ENCODE measurements at places on chromosomes 13 and 19.

- no peak for DNase-seq
These were observed 60.4 kb downstream of the WDFY2 start for GRCh38 chr13:51644654-51645053.

- no peak for DNase-seq
These were observed 111.9 kb downstream of the DIAPH3 start for GRCh38 chr13:60051754-60052285.

DNA sequence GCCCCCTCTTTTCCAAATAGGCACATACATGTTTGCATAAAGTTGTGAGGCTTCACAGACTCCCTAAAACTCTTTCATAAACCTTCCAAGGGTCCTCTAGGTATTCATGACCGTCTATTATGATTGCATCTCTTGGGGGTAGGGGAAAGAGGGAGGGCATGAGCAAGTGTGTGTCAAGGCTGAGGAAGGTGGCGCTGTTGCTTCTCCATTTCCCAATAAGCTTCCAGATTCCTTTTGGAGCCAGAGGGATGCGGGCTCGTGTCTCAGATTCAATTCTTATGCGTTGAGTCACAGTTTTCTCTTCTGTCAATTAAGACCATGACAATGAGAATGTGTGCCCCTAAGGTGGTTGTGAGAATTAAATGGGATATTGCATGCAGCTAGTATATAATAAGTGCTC, 51.0 kb upstream of the CYP2A7 start:
- no peak for DNase-seq

- no peak for DNase-seq
These were observed 56.1 kb upstream of the RNF113B start for GRCh38 chr13:98233127-98233526.

DNA sequence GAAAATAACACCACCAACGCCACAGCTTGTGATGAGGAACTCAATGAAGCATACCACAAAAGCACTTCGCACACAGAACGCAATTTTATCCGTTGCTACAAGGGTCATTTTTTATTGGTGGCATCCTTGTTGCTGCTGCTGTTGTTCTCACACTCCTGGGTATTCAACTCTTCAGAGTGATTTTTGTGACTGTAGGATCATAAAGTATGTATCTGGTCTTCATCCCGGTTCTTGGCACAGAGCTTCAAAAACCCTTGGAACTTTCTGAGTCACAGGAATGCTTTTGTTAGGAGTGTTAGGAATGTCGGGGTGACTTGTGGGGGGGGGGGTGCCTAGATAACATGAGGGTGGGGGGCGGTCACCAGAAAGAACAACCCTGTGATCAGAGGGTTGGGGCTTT, 108.4 kb downstream of the ZNF557 start:
- DNase-seq: no peak

- DNase-seq: no peak
These were observed 32.6 kb upstream of the MTIF3 start for GRCh38 chr13:27482983-27483382.

- no peak for DNase-seq
These were observed 83.9 kb downstream of the LRRC63 start for GRCh38 chr13:46295491-46296114.

DNA sequence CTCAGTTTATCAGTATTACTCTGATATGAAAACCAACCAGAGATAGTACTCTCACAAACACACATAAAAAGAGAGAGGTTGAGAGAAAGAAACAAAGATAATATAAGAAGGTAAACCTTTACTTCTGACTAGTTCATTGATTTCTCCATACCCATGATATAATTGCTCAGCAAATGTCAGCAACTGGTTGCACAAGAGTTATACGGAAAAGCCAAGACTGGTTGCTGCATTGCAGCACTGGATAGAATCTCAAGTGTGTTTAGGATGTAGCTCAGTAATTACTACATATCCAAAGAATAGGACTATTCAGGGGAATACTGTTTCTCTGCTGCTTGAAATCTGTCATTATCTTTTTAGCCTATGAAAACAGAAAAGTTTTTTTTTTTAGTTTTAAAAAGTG, 1332.8 kb downstream of the OLFM4 start:
- no peak for DNase-seq

DNA sequence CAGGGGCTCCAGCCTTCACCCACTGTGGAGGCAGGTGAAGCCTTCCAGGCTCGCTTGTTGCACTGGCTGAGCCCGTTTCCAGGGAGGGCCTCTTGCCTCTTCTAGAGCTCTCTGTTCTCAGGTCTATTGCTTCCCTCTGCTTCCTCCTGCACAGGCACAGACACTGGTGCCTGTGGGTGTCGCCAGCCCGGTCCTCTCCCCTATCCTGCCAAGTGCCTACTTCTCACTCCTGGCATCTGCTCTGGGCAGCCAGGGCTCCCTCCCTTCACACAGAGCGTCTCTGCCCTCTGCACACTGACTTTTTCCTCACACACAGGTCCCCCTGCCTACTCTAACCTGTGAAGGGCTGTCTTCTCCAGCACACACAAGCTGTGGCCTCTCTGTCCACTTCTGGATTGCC, 60.3 kb downstream of the SLC7A9 start:
- DNase-seq: no peak

DNA sequence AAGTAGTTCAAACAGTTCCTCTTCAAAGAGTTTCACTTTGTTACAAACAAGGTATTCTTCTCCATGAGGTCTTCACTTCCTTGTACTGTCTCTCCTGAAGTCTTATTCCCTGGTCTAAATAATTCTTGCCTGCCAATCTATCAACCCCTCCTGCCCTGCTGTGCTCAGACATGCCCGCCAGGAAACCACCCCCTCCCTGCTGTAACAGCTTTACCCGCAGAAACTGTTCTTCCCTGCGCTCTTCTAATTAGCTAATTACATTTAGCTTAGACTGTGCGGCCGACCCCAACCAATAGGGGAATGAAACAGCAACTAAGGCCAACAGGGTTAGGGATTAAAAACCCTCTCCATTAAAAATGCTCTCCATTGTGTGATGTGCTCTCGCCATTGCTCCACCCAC, 46.7 kb downstream of the ZNF846 start:
- DNase-seq: no peak

DNA sequence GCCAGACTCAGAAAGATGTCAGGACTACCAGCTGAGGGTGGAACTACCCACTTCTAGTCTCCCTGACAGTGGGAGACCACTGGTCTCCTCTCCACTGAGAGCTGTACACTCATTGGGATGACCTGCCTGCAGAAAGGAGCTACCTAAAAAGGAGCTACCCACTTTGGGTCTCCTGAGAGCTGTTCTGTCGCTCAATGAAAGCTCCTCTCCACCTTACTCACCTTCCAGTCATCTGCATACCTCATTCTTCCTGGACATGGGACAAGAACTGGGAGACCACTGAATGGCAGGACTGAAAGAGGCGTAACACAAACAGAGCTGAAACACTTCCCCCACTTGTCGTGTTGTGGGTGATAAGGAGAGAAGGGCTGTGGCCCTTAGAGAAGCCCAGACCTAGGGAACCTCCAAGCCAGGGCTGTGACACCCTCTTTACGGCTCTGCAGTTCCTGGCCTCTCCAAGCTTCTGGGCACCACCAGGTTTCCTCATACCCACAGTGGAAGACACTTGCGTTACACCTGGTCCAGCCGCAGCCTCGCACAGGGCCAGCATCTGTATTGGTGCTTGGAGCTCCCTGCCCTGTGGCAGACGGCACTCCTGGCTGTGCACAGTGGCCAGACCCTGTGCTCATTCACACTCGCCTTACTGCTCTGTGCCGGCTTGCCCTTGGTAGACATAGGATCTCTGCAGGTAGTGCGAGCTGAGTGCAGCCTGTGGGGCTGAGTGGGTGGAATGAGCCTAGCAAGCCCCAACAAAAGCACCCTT, 54.9 kb upstream of the SLITRK6 start:
- no peak for DNase-seq

- DNase-seq: peak; percentile 15
These were observed 348.1 kb downstream of the FOXO1 start for GRCh38 chr13:40318366-40318765.

GRCh38 chr19:10430505-10431253, 10.3 kb downstream of the PDE4A start:
- no peak for DNase-seq

GRCh38 chr13:32802159-32802558, 214.1 kb upstream of the KL start:
- no peak for DNase-seq

DNA sequence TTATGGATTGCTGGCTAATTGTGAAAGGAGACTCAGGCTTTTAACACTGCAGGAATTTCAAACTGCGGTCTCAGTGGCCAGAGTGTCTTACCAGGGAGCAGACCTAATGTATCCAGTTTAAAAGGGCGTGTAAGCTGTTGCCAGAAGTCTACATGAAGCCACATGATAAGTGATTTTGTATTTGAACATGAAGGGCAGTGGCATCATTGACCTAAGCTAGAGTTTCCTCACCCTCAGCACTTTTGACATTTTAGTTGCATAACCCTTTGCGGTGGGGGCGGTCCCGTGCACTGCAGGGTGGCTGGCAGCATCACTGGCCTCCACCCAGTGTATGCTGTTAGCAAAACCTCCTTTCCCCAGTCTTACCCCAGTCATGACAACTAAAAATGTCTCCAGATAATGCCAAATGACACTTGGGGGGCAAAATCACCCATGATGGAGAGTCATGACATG, 23.7 kb upstream of the GPR18 start:
- DNase-seq: no peak

- DNase-seq: no peak
These were observed 9.8 kb downstream of the PRX start for GRCh38 chr19:40403262-40403984.

DNA sequence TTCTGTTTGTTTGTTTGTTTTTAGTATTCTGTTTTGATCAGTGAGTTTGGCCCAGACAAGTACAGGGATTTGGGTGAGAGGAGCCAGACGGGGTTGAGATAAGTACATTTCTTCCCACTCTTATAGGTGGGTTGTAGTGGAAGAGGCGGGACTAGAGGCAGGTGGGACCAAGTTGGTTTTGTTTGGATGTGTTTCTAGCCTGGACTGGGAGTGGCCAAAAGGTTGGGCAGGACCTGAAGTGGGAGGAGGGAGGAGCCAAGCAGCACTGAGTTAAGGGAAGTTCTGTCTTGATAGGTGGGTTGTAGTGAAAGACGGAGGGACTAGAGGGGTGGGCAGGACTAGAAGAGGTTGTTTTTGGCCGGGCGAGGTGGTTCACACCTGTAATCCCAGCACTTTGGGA, 9.0 kb downstream of the DNASE2 start:
- no peak for DNase-seq

DNA sequence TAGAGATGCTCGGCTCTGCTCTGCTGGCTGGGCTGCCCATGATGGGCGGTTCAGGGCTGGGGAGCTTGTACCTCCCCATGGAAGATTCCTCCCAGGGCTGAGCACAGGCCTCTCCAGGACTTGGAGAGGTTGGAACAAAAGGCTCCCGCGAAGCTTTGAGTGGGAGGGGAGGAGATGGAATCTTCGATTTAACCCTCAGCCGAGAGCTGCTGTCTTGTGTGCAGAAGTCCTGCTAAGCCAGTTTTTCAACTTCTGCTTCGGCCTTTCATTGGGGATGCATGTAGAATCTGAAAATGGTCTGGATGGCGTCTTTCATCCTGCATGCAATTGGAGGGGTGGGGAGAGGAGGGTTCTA, 163.3 kb downstream of the KDM4B start:
- no peak for DNase-seq

DNA sequence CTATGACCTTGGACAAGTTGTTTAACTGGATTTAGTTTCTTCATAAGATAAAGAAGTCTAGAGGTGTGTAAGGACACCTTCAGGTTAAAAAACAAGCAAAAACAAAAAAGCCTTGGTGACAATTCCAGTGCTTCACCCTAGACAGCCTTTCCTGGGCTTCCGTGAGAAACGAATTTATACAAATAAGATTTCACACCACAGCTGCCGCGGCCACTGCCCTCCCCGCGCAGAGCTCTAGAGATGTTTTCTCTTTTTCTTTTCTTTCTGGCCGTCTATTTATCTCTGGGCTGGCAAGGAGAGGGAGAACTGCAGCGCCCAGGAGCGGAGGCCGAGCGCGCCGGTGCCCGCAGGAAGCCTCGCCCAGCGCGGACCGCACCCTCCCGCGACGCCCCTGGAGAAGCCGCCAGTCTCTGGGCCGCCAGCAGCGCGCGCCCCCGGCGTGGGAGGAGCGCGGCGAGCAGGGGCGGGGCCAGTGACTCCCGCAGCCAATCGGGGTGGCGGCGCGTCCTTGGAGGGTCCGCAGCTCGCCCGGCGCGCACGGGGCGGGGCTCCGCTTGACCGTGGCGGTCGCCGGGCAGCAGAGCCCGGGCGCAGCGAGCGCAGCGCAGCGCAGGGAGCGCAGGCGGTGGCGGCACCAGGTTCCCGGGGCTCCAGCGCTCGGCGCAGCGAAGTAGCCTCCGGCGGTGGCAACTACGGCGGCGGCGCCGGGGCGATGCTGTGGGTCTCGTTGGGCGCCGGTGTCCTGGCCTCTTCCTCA, 107.0 kb downstream of the RXFP2 start:
- DNase-seq: peak; percentile 85

- DNase-seq: no peak
These were observed 41.3 kb upstream of the NPAS1 start for GRCh38 chr19:46978171-46978869.

- no peak for DNase-seq
These were observed 236.4 kb upstream of the SPRY2 start for GRCh38 chr13:80577285-80577684.

- DNase-seq: no peak
These were observed 127.1 kb downstream of the ZIC5 start for GRCh38 chr13:99844421-99844820.

- no peak for DNase-seq
These were observed 187.5 kb upstream of the GPC6 start for GRCh38 chr13:93039131-93039530.

GRCh38 chr19:2176337-2176994, 12.7 kb downstream of the DOT1L start:
- DNase-seq: no peak

DNA sequence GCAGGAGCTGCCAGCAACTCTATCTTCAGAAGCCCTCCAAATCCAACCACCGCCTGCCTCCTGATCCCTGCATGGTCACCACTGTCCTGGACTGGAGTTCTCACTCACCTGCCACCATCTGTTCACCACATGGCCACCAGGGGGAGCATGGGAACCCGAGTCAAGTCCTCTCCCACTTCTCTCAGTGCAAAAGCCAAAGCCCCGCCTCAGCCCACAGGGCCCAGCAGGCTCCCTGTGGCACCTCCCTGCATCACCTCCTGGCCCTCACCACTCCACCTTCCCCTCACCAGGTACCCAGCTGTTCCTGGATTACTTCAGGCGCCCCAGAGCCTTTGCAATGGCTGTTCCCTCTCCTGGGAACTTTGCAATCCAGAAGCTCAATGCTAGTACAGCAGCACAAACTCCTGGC, 5.3 kb downstream of the DHPS start:
- peak; percentile 45 for DNase-seq

- no peak for DNase-seq
These were observed 174.6 kb upstream of the RNF113B start for GRCh38 chr13:98351636-98352035.

GRCh38 chr19:1837625-1838105, 10.6 kb downstream of the REXO1 start:
- DNase-seq: no peak

GRCh38 chr19:8585894-8586750, 8.9 kb upstream of the MYO1F start:
- DNase-seq: no peak

Data from C1 segment of cervical spinal cord (tissue), 14 donors.